ENCODE measurements at places on chromosomes 6 and 20.

DNA sequence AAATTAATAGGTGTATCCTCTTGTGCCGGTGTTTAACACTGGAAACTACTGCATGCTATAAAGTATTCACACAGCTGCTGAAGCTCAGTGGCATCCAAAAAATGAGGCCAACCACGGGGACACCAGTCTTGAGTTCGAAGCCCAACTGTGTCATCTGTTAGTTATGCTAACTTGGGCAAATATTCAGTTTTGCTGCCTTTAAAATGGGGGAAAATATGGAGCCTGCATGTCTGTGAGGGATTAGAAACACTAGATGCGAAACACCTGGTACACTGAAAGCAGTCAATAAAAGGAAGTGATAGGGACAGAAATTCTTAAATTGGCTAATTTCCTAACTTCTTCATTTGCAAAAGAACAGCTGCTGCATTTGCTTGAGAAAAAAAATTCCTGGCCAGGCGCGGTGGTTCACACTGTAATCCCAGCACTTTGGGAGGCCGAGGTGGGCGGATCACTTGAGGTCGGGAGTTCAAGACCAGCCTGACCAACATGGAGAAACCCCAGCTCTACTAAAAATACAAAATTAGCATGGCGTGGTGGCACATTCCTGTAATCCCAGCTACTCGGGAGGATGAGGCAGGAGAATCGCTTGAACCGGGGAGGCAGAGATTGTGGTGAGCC is 36.6 kb upstream of the MLIP start:
- no peak for DNase-seq

- no peak for DNase-seq
These were observed 248.0 kb downstream of the CDH26 start for GRCh38 chr20:60206259-60206658.

DNA sequence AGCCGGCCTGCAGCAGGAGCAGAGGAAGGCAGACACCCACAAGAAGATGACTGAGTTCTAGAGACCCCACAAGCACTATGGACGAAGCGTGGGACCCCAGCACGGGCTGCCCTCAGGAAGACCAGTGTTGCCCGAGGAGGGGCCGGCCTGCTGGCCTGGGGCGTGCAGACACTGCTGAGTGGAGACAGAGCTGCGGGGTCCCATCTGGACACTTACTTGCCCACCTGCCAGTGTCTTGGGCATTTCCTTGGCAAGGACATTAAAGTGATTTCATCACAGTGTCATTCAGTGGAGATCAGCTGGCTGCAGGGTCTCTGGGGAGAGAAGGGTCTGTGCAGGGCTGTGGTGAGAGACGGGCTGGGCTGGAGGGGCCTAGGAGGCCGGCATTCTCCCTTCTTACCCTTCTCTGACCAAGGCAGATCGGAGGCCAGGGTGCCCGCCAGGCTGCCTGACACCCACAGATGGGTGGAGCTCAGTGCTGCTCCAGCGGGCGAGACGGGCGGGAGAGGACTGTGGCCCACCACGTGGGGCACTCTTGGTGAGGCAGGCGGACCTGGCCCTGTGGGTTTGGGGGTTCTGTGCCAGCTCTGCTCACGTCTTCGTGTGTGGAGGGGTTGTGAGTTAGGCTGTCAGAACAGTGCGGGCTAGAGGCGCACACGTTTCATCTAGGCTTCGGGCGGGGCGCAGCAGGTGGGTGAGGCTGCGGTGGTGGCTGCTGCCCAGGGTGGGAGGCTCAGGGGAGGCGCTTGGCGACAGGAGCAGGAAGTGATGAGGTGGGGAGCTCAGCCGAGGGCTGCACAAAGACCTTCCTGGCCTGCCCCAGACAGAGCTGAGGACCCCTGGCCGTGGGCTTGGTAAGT is at the start of gene LIME1:
Gene LIME1, plus strand, starts transcription at position 806 of the 860 bp plus-strand sequence. CDS start 886 bp downstream, outside the sequence.
- no peak for DNase-seq

DNA sequence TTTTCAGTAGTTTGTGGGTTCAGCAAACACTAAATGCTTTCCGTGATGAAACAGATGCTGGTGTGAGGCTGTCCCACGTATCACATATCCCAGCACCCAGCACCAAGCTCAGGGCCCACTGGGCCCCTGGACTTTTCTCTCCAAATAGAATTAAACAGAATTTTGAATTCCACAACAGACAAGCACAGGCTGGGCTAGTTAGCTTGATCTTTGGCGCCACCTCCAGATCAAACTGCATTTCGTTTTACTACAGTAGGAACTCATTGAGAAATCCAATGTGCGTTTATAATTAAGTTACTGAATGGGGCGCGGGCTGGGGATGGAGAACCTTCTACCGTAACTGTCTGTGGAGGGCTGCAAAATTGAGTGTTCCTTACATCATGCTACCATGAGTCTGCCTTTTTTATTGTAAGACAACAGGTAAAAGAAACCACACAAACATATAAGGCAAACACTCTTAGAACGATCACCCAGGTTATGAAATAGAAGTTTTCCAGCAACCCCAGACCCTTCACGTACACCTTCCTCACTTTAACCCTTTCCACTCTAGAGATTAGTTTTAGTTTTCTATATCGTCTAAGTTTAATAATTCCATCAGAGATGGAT is 107.8 kb downstream of the ZFP64 start:
- no peak for DNase-seq

- DNase-seq = no peak
These were observed 67.7 kb upstream of the CD93 start for GRCh38 chr20:23153696-23154341.

GRCh38 chr6:113623129-113623528 is 234.0 kb upstream of the MARCKS start:
- no peak for DNase-seq

DNA sequence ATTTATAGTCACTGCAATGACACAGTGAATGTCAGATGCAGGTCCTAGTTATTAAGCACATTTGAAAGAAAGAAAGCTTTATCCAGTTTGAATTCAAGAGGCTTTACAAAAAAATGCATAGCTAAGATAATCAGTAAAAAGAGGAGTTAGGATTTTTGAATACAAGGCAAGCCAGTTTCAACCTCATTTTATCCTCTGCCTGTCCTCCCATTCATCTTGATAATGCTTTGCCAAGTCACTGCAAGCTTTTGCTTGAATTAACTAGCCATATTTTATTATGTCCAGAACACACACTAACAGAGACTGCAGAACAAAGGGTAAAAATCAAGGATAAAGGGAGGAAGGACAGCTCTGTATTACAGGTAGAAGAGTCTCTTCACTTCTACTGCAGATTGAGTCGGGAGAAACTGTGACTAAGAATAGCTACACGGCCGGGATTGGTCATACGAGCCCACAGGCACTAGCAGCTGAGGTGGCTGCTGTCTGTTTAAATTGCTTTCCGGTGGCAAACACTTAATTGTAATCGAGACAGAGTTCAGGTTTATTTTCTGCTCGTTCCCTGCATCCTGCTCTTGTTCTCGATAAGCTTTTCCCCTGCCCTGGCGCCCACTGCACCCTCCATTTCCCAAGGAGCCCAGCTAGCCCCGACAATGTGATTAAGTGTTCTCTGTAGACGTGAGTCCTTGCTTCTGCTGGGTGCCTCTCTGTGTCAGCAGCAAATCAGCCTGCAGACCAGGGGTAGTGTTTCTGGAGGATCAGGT is 30.5 kb upstream of the AKAP12 start:
- no peak for DNase-seq

DNA sequence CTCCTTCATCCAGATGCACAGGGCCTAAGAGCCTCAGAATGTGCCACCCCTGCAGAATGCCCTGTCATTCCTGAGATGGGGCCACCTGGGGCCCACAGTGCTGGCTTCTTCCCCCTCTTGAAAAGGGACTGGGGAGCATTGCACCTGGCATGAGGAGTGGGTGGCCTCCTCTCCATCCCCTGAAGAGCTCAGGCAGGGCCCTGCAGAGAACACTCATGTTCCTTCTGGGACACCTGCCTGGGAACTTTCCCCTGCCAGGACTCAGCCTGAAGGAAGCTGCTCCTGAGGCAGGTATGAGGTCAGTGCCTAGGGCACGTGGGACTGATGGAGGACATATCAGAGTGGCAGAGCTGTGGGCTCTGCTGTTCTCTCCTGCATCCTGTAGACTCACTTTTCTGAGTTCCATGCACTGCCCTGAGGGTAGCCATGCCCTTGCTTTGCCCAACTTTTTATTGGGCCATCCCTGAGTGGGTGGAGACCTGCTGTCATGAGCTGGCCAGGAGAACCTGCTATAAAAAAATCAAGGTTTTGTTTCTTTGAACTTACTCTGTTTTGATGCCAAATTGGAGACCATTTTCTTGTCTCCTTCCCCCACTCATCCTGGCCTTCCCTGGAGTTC is 19.5 kb downstream of the CCDC167 start:
- no peak for DNase-seq

- DNase-seq = no peak
These were observed 153.3 kb downstream of the SCML4 start for GRCh38 chr6:107670792-107671199.

DNA sequence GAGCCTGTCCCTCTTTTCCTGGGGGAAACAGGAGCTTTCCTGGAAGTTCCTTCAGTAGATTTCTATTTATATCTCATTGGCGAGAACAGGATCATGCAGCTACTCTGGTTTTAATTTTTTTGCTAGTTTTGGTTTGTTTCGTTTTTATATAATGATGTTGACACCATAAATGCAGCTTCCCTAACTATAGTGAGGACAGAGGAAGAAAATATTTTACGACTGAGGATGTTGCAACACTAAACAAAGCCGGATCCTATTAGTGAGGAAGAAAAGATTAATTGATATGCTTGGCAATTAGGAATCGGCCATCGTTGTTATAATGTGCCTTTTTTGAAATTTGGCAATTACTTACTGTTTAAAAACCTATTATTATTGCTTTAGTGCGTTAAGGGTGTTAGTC is 16.6 kb downstream of the KDM1B start:
- no peak for DNase-seq

- peak; percentile 84 for DNase-seq
These were observed at the start of gene RPP21 for GRCh38 chr6:30344868-30345671. TSS of gene RPP21 (plus strand) at chr6:30345156. CDS start at chr6:30345172, 16 bp downstream.

DNA sequence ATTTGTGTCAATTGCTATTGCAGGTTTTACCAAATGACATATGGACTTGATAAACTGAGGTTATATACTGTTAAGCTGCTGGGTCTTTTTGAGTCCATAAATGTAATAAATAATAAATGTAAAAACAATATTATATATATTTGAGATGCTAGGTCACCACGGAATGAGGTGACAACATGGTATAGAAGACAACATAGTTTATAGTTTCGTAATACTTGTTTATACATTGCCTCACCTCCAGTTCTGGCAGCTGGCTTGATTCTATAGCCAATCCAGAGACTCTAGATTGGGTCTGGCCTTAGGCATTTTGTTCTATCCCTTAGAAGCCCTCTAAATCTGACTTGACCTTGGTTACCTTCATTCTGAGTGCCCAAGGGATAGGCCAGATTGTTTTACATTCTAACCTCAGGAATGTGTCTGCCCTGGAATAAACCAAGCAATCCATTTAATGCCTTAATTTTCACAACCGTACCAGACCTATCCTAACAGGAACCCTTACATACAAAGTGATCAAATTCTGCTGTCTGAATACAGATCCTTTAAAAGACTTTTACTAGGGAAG is 61.5 kb upstream of the STXBP5 start:
- DNase-seq = no peak

DNA sequence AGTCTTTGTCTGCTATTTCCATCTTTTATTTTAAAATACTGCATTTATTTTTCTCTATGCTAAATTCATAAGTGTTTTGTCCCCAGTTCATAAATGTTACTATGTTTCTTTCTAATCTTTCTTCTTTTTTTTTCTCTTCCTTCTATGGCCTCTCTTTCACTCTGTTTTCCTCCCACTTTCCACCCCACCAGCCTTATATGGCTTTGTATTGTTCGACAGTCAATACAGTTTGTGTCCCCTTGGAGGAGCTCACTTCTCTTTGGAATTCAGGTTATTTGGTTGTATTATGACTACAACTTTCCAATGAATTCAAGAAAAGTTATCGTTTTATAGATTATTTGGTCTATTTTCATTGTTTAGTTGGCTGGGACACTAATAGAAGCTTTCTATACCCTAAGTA is 393.5 kb downstream of the NKAIN2 start:
- DNase-seq = no peak

GRCh38 chr6:71040043-71040442 is 83.2 kb upstream of the B3GAT2 start:
- no peak for DNase-seq

DNA sequence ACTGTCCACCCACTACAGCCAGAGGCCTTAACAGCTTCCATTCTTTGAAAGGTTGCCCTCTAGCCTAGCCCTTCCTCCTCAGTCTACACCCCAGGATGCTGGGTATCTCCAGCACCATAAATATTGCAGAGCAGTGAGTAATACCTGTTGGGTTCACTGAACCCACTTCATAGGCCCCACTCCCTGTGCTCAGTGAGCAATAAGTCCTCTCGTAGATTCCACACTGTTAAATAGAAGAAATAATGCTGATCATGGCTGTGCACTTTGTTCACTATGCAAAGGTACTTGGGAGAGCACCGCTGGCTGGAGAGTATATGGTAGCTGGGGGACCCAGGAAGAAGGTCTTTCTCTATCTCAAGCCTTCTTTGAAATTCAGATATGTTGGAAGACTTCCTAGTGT is 87.3 kb downstream of the RSPH3 start:
- no peak for DNase-seq

GRCh38 chr6:152474354-152474753 is 162.8 kb downstream of the SYNE1 start:
- DNase-seq = no peak

DNA sequence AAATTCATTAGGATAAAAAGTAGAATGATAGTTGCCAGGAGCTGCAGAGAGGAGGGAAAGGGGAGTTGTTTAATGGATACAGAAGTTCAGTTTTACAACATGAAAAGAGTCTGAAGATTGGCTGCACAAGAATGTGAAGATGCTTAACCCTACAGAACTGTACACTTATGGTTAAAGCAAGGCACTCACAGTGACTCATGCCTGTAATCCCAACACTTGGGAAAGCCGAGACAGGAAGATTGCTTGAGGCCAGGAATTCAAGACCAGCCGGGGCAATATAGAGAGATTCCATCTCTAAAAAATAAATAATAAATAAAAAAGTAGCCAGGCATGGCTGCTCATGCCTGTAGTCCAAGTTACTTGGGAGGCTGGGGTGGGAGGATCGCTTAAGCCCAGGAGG is 174.0 kb downstream of the TASP1 start:
- DNase-seq = no peak

GRCh38 chr20:4740774-4741431 is 19.2 kb downstream of the PRND start:
- peak; percentile 20 for DNase-seq

- DNase-seq = no peak
These were observed 202.5 kb downstream of the ISM1 start for GRCh38 chr20:13423472-13424173.

DNA sequence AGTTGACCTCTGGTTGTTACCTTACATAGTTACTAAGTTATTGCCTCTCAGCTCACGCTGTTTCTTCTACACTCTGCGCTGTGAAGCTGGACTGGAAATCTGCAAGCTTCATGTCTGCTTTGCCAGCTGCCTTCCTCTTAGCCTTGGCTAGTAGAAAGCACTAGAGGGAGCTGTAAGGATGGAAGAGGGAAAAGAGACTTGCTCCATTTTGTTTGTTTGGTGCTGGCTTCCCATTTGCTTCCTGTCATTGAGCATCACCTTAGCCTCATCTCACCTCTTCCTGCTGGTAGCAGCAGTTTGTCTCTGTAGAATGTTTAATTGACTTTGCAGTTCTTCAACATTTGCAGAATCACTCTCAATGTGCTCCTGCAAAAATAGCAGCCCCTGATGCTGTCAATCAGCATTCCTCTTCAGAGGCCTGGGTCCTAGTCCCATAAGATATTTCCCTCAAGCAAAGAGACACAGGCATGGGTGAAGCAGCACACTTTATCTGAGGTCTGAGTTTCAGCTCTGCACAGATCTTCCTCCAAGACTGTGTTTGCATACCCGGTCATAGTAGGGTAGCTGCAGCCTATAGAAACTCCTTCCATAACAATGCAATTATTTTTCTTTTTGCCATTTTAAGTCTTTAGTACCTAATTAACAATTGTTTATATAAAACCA is 302.2 kb upstream of the EPHA7 start:
- no peak for DNase-seq
